Left ventricle myocardium inferior (tissue), 1 donor: ENCODE measurements at places on chromosomes 3 and 15. TPM values are rescaled to one million over a fixed set of nuclear protein-coding genes. Genes with fewer than 3 reads are reported as not detected.

CPA3 gene
- total RNA-seq = 1.4 TPM

SLC22A13 gene
- total RNA-seq = not detected

CXCR6 gene
- total RNA-seq = 0.33 TPM

ROPN1 gene
- not detected for total RNA-seq

COL6A6 gene
- total RNA-seq = 2.1 TPM

ATRIP gene
- 4.3 TPM for total RNA-seq

RNF123 gene
- 48.6 TPM for total RNA-seq

STAB1 gene
- total RNA-seq = 67.2 TPM

ELL3 gene
- 0.82 TPM for total RNA-seq

DNA sequence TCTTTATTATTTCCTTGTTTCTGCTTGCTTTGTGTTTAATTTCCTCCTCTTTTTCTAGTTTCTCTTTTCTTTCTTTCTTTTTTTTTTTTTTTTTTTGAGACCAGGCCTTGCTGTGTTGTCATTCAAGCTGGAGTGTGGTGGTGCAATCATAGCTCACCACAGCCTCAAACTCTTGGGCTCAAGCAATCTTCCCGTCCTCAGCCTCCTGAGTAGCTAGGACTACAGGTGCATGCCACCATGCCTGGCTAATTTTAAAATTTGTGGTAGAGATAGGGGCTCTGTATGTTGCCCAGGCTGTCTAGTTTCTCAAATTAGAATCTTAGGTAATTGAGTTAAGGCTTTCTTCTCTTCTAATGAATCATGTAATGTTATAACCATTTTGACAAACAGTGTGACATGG lies 22.4 kb downstream of the SLMAP start:
- H3K4me1 ChIP-seq = peaks cover 28% of the 10 kb centered on the region
- no peak overlapping the region for H3K27ac ChIP-seq
- H3K4me3 ChIP-seq = no peak overlapping the region
- H3K27me3 ChIP-seq = no peaks in the 10 kb centered on the region

- H3K36me3 ChIP-seq = no peaks in the 10 kb centered on the region
- H3K4me1 ChIP-seq = no peaks in the 10 kb centered on the region
- H3K27me3 ChIP-seq = no peaks in the 10 kb centered on the region
- no peak overlapping the region for H3K4me3 ChIP-seq
These were observed 261.5 kb upstream of the ZNF385D start for GRCh38 chr3:22012471-22012870.

GRCh38 chr3:191331388-191331787 lies 1.1 kb upstream of the UTS2B start:
- H3K27me3 ChIP-seq = no peaks in the 10 kb centered on the region
- peak overlapping the region; percentile 94 for H3K4me3 ChIP-seq
- peaks cover 81% of the 10 kb centered on the region for H3K4me1 ChIP-seq
- peak overlapping the region; percentile 96 for H3K27ac ChIP-seq
- no peak for DNase-seq

DNA sequence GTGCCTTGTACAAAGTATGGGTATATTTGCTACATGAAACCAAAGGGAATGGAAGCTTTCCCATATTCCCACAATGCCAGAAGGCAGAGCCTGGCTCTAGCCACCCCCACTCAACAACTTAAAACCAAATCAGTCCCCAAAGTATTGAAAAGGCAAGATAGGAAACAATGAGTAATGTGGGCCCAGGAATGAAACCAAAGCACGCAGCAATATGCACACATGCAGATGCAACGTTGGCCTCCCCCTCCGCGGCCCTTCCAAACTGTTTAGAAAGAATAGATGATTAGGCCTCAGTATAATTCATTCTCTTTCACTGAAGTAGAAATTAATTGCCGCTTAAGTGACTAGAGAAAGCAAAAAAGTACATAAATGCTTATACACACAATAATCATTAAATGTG lies 59.1 kb downstream of the THRB start:
- no peaks in the 10 kb centered on the region for H3K27me3 ChIP-seq
- H3K4me1 ChIP-seq = peaks cover 33% of the 10 kb centered on the region
- no peak overlapping the region for H3K4me3 ChIP-seq
- H3K36me3 ChIP-seq = no peaks in the 10 kb centered on the region
- DNase-seq = no peak

GRCh38 chr15:31259562-31260252 lies 66.9 kb upstream of the KLF13 start:
- H3K27ac ChIP-seq = no peak overlapping the region
- H3K4me1 ChIP-seq = peaks cover 17% of the 10 kb centered on the region
- no peak for DNase-seq
- H3K27me3 ChIP-seq = no peaks in the 10 kb centered on the region
- no peaks in the 10 kb centered on the region for H3K36me3 ChIP-seq

GRCh38 chr3:99509224-99509623 lies 129.2 kb upstream of the COL8A1 start:
- H3K4me1 ChIP-seq = peaks cover 24% of the 10 kb centered on the region
- no peaks in the 10 kb centered on the region for H3K36me3 ChIP-seq
- no peak overlapping the region for H3K27ac ChIP-seq
- no peak for DNase-seq
- no peaks in the 10 kb centered on the region for H3K27me3 ChIP-seq
- H3K4me3 ChIP-seq = no peak overlapping the region

DNA sequence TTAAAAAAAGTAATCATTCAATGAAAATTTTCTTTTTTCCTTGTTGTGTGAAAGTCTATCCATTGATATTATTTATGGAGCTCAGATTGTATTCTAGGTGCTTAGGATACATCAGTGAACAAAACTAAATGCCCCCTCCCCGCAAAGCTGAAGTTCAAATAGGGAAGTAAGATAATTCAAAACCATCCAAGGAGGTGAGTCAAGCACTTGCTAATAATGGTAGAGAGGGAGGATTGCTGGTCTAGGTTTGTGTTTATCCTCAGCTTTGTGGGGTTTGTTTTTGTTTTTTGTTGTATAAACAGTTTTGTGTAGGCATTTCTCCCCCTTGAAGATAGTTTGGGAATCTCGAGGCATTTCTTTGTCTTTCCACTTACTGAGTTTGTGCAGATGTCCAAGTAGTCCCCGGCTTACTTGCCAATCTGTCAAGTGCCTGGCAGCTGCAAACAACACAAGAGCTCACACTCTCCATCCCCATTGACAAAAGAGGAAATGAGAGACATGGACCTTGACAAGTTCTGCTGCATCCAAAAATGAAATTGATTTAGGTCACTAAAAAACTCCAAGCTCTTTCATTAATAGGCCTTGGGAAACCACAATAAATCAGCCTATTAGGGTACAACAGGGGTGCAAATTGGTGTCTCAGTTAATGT lies 575.8 kb upstream of the TBL1XR1 start:
- no peaks in the 10 kb centered on the region for H3K27me3 ChIP-seq
- H3K27ac ChIP-seq = no peak overlapping the region
- H3K4me3 ChIP-seq = no peak overlapping the region

GRCh38 chr3:9649791-9650521 lies 651 bp downstream of the MTMR14 start:
- H3K27me3 ChIP-seq = no peaks in the 10 kb centered on the region
- peak overlapping the region; percentile 93 for H3K27ac ChIP-seq
- peaks cover 58% of the 10 kb centered on the region for H3K4me1 ChIP-seq
- DNase-seq = no peak
- peaks cover 42% of the 10 kb centered on the region for H3K36me3 ChIP-seq

GRCh38 chr15:70348581-70349344 lies 251.0 kb upstream of the TLE3 start:
- DNase-seq = no peak
- no peak overlapping the region for H3K4me3 ChIP-seq
- H3K27ac ChIP-seq = no peak overlapping the region
- H3K4me1 ChIP-seq = peaks cover 4% of the 10 kb centered on the region

DNA sequence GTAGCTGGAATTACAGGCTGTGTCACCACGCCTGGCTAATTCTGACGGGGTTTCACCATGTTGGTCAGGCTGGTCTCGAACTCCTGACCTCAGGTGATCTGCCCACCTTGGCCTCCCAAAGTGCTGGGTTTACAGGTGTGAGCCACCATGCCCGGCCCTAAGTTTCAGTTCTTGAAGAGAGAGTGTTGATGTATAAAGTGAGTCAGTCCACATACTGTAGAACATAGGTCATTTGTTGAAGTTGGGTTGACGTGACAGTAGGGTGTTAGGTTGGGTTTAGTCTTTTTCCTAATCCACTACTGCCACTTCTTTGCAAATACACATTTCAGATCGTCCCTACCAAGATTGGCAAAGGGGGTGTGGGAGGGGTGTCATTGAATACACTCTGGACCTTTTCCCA lies 15.2 kb downstream of the DNAJC19 start:
- no peak overlapping the region for H3K4me3 ChIP-seq
- H3K27ac ChIP-seq = peak overlapping the region; percentile 54
- no peaks in the 10 kb centered on the region for H3K27me3 ChIP-seq
- H3K36me3 ChIP-seq = peaks cover 79% of the 10 kb centered on the region
- H3K4me1 ChIP-seq = peaks cover 36% of the 10 kb centered on the region
- DNase-seq = no peak

DNA sequence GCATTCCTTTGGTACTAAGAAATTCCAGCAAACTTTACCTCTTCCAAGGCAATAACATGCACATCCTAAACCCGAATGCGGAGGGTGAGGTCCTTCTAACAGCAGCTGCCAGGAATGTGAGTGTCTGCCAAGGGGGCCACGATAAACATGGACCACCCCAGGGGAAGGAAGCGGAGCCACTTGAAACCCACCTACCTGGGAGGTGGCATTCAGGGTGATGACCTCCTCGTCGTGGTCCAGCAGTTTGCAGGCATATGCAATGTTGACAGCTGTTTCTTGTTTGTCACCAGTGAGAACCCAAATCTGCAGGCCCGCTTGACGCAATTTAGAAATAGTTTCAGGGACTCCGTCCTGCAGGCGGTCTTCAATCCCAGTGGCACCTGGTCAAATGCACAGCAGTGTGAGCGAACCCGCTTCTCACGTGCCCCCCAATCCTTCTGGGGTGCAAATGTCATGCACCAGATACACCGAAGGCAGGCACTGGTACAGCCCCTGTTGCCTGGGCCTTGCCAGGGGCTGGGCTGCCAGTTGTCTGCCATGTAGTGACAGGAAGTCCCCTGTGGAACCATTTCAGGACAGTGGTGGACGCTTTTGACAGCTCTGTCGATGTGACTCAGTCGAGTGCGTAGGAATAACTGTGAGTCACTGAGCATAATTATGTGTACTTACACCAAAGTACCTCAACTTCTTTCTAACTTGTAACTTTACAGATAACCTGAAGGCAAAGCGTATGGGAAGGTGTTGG lies 161.2 kb downstream of the ATP10A start:
- H3K4me3 ChIP-seq = no peak overlapping the region
- H3K27ac ChIP-seq = no peak overlapping the region
- peaks cover 11% of the 10 kb centered on the region for H3K4me1 ChIP-seq
- no peak for DNase-seq

DNA sequence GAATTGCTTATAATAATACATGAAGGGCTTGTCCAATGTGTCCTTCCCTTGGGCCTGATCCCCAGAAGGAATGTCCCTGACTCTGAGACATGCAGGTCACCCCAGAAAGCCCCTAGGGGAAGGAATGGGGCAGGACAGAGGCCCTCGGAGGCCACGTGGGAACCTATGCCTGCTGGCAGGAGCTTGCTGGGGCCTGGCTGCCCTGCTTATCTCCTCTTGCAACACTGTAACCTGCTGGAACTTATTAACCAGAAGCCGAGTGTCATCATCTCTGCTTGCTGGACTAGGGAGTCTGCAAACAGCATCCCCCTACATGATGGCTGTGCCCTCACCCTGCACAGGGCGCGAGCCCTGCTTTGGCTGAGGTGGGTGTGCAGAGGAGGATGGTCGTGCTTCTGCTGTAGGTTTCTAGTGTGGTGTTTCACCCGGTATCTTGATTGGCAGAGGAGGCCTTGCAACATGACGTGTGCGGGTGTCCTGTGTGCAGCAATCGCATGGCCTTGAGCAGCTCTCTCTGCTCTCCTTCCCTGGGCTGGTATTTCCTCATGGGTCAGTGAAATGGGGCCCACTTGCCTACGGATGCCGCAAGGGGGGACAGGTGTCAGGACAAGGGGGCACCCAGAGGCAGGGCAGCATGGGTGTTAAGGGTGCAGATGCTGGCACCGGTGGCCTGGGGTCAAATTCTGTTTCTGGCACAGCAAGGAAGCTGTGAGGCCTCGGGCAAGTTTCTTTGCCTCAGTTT lies 5.0 kb downstream of the CHST13 start:
- H3K4me1 ChIP-seq = peaks cover 36% of the 10 kb centered on the region
- peaks cover 27% of the 10 kb centered on the region for H3K27me3 ChIP-seq
- no peaks in the 10 kb centered on the region for H3K36me3 ChIP-seq
- H3K4me3 ChIP-seq = no peak overlapping the region
- peak; percentile 37 for DNase-seq

DNA sequence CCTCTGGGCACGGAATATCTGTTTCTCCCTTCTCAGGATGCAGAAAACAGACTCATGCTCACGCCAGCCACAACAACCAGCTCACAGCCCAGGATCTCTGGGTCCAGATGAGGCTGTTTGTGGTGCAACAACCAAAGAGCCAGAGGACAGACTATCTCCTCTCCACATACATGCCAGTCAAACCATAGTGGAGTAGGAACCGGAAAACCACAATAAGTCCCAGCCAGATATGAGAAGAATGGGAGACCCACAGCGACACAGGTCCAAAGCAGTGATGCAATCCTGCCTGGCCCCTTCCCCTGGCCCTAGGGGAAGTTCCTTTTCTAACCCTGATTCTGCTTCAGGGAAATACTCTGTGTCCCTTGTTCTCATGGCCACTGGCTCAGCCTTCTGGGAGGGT lies 27.6 kb downstream of the MEX3B start:
- no peaks in the 10 kb centered on the region for H3K36me3 ChIP-seq
- no peak for DNase-seq
- H3K27ac ChIP-seq = no peak overlapping the region
- H3K27me3 ChIP-seq = peaks cover 16% of the 10 kb centered on the region
- no peak overlapping the region for H3K4me3 ChIP-seq
- peaks cover 4% of the 10 kb centered on the region for H3K4me1 ChIP-seq

GRCh38 chr3:149501524-149501923 lies 27.0 kb downstream of the TM4SF4 start:
- H3K36me3 ChIP-seq = no peaks in the 10 kb centered on the region
- no peak overlapping the region for H3K4me3 ChIP-seq
- H3K4me1 ChIP-seq = no peaks in the 10 kb centered on the region
- DNase-seq = no peak
- no peaks in the 10 kb centered on the region for H3K27me3 ChIP-seq
- no peak overlapping the region for H3K27ac ChIP-seq

- peak overlapping the region; percentile 94 for H3K27ac ChIP-seq
- no peaks in the 10 kb centered on the region for H3K36me3 ChIP-seq
- peaks cover 92% of the 10 kb centered on the region for H3K4me1 ChIP-seq
- H3K4me3 ChIP-seq = no peak overlapping the region
These were observed 40.3 kb upstream of the NDUFB4 start for GRCh38 chr3:120555657-120556509.

- DNase-seq = no peak
- no peaks in the 10 kb centered on the region for H3K36me3 ChIP-seq
- no peaks in the 10 kb centered on the region for H3K4me1 ChIP-seq
- no peak overlapping the region for H3K27ac ChIP-seq
- no peak overlapping the region for H3K4me3 ChIP-seq
These were observed 27.9 kb downstream of the AADAC start for GRCh38 chr3:151841801-151842200.
